Mucosa of descending colon (tissue), 3 donors: ENCODE measurements at places on chromosomes 13 and 19.

DNA sequence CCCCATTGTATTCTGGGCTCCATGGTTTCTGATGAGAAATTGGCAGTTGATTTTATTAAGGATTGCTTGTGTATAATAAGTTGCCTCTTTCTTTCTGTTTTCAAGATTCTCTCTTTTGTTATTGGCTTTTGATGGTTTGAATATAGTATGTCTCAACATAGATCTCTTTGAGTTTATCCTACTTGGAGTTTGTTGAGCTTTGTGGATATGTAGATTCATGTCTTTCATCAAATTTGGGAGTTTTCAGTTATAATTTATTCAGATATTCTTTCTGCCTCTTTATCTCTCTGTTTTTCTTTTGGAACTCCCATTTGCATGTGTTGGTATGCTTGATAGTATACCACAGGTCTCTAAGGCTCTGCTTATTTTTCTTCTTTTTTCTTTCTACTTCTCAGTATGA is 296.6 kb downstream of the ATP8A2 start:
- DNase-seq: no peak

DNA sequence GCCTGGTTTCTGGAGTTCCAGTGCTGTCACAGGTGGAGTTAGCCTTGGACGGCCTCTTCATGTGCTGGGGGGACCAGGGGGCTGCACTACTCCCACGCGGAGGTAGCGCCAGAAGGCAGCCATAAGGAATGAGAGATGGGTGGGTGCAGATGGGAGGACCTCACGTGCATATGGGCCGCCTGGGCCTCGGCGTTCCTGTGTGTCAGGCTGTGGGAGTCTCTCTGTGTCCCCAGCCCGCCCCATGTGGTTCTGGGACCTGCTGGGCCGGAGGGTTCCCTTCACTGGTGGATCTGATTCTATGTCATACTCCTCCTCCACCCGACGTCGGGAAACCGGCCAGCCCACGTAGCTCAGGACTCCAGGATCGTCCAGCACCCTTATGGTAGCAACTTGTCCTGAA is 149.0 kb upstream of the SOX1 start:
- no peak for DNase-seq

DNA sequence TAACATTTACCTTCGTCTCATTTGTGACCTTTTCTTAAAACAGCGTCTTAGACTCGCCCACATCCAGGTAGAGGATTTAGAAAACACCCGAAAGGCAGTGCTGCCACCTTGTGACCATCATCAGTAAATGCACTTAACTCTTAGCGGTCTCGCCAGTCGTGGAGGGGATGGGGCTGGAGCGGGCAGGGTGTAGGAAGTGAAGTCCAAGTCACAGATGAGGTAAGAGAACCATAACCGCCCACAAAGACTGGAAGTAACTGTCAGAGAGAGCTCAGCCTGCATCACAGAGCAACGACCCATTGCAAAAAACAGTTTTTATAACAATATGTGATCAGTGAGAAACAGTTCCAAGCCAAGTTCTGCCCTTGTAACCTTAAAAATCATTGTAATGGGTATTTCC is 10.7 kb upstream of the CEACAM3 start:
- peak; percentile 66 for DNase-seq

DNA sequence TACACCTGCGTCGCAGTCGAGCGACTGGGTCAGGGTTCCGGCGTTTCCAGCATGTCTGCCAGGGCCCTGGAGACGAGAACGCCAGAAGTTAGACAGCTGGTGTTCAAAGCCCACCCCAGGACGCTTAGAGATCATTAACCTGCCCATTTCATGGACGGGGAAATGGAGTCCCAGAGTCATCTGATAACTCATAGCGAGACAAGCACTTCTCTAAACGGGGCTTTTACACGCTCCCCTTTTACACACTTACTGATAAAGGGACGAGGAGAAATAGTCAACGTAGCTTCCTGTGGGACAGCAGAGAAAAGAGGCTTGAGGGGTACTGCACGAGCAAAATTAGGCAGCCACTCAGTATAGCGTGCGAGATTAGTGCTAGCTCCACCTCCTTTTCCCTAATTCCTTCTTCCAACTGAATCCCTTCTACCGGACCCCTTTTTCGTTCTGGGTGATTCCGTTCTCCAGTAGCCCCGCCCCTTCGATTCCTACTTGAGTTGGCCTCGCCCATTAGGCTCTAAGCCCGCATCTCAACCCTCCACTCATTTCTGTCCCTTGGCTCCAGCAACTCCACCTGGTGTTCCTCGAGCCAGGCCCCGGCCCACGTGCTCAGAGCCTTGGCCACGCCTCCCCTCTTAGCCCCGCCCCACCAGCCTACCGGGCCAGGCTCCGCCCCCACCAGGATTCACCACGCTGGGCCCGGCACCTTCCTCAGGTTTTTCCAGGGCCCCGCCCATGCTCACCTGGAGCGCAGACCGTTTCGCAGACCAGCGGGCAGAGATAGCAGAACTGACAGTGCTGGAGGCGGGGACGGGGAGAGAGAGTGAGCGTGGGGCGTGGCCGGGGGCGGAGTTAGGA is 3.7 kb downstream of the HRC start:
- DNase-seq: peak; percentile 99

DNA sequence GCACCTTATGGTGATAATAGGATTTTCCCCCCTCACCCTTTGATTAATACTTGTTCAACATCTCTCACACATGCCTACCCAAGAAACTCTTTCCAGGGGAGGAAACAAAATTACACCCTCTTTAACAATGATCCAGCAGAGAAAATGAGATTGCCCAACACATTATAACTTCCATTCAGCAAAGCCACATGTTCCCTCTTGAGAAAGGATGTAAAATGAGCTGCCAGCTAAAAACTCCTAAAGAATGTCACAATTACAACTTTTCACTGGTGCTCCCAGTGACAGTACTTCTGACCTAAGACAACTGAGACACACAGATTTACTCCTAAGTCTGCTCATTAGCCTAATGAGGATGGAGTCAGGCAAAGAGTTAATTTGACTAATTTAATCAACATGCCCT is 621.4 kb downstream of the DIAPH3 start:
- no peak for DNase-seq

GRCh38 chr19:1893791-1894190 is 8.5 kb upstream of the ABHD17A start:
- DNase-seq: no peak

DNA sequence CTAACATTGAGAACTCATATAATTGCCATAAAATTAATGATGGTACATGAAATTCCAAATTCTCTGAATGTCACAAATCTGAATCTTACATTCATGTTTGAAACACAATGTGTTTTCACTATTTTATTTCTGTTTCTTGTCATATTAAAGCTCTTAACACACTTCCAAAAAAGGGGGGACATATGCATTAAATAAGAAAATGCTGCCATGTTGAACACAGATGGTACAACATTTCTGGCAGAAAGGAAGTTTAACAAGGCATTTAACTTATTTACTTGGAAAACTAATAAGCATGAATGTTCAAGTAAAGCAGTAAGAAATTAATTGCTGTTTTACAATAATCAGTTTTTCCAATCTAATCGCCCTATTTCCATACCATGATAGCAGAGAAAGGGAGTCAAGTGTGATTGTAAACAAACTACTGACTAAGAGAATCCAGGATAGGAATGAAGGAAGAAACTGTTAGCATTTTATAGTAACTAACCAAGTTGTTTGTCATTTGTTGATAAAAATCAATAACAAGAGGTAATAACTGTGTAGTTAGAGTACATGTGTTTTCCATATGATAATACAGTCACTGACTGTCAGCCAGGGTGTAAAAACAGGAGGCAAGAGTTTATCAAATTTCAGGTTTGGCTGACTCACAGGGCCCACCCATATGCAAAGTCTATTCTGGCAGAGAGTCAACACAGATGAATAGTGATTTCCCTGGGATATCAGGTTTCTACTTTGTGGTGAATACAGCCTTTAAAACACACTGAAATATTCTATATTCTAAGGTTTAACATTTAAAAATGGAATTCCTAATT is 5.7 kb upstream of the FOXO1 start:
- no peak for DNase-seq

- no peak for DNase-seq
These were observed 22.8 kb downstream of the RFX1 start for GRCh38 chr19:13983213-13983889.

- DNase-seq: no peak
These were observed 148.1 kb downstream of the VWA8 start for GRCh38 chr13:41812851-41813250.
